ENCODE measurements at places on chromosomes 16 and 17.

GRCh38 chr17:64783556-64784352, 121.6 kb upstream of the SMURF2 start:
- peak overlapping the region; percentile 66 for H3K27ac ChIP-seq
- DNase-seq, result no peak
- H3K4me1 ChIP-seq, result peaks cover 17% of the 10 kb centered on the region
- peaks cover 7% of the 10 kb centered on the region for H3K36me3 ChIP-seq
- peaks cover 1% of the 10 kb centered on the region for H3K27me3 ChIP-seq

GRCh38 chr17:7572588-7573323, 6.7 kb upstream of the CD68 start:
- peak overlapping the region; percentile 100 for H3K27ac ChIP-seq
- peaks cover 54% of the 10 kb centered on the region for H3K4me1 ChIP-seq
- H3K36me3 ChIP-seq, result peaks cover 68% of the 10 kb centered on the region
- peak; percentile 100 for DNase-seq
- H3K27me3 ChIP-seq, result peaks cover 2% of the 10 kb centered on the region

DNA sequence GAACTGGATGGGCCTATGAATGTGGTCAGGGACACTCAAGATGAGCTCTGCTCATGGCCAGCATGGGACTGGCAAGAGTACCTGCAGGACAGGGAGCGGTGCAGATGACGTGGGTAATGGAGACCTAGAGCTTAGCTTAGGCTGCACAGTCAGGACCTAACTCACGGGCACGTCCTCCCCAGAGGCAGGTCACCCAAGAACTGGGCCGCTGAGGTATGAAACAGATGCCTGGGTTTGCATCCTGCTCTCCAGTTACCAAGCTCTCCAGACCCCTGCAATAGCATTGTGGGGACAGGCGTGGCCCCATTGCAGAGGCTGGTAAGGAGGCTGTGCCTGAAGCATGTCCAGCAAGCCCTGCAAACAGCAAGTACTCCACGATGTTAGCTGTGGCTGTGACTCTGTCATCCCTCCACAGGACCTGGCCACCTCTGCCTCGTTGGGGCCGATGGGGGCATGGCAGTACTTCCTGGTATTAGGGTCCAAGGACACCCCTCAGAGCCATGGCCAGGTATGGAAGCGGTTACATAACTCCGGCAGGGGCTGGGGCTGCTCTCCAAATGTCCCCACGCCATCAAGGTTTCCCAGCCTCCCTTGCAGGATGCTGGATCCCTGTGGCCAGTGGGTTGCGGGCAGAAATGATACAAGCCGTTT, 37.5 kb upstream of the RBFOX3 start:
- peaks cover 10% of the 10 kb centered on the region for H3K27me3 ChIP-seq
- DNase-seq, result no peak
- no peak overlapping the region for H3K4me3 ChIP-seq
- no peaks in the 10 kb centered on the region for H3K36me3 ChIP-seq
- no peaks in the 10 kb centered on the region for H3K4me1 ChIP-seq

GRCh38 chr17:16460796-16461605, 31.0 kb downstream of the LRRC75A start:
- peaks cover 5% of the 10 kb centered on the region for H3K36me3 ChIP-seq
- H3K27ac ChIP-seq, result no peak overlapping the region
- H3K27me3 ChIP-seq, result no peaks in the 10 kb centered on the region
- H3K4me3 ChIP-seq, result no peak overlapping the region
- no peak for DNase-seq
- no peaks in the 10 kb centered on the region for H3K4me1 ChIP-seq

DNA sequence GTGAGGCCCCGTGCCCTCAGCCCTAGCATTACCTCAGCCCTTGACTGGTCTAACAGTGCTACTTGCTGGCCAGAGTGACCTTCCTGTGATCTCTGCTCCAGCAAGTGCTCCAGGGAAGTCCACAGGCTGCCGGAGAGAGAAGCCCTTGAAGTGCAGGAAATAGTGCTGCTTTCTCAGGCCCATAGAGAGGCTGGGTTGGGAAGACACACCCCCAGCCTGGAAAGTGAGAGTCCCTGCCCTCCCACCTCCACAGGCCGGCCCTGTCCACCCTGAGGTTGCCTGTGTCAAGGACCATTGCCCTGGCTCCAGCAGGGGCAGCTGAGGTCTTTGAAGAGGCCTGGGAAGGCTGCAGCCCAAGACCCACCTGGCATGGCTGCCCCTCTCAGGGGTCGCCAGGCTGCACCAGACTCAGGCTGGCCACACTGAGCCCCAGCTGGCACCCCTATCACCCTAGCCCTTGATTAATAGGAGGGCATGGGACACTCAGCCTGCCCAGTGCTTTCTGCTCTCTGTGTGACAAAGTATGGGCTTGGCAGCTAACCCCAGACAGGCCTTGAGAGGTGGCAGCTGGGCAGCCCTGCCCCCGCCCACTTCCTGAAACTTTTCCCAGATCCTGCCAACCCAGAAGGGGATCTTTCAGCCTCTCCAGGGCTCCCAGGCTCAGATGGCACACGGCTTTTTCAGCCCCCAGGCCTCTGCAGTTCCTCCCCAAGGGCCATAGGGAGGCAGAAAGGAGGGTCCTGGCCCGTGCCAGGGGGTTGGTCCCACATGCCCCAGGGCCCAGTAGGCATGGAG, 21.7 kb downstream of the ATP6V0D1 start:
- H3K27me3 ChIP-seq, result no peaks in the 10 kb centered on the region
- no peak overlapping the region for H3K27ac ChIP-seq
- no peaks in the 10 kb centered on the region for H3K36me3 ChIP-seq

- peaks cover 41% of the 10 kb centered on the region for H3K4me1 ChIP-seq
- no peak for DNase-seq
- peaks cover 14% of the 10 kb centered on the region for H3K27me3 ChIP-seq
- H3K36me3 ChIP-seq, result peaks cover 13% of the 10 kb centered on the region
These were observed 10.1 kb downstream of the RIPOR1 start for GRCh38 chr16:67538666-67539101.

GRCh38 chr17:63458478-63458877, 12.4 kb upstream of the CYB561 start:
- no peaks in the 10 kb centered on the region for H3K36me3 ChIP-seq
- no peak overlapping the region for H3K4me3 ChIP-seq
- no peak overlapping the region for H3K27ac ChIP-seq
- H3K27me3 ChIP-seq, result peaks cover 23% of the 10 kb centered on the region
- no peaks in the 10 kb centered on the region for H3K4me1 ChIP-seq
- no peak for DNase-seq

- no peaks in the 10 kb centered on the region for H3K36me3 ChIP-seq
- no peak for DNase-seq
- no peak overlapping the region for H3K4me3 ChIP-seq
These were observed 91.6 kb downstream of the TNFRSF13B start for GRCh38 chr17:16880121-16880842.

DNA sequence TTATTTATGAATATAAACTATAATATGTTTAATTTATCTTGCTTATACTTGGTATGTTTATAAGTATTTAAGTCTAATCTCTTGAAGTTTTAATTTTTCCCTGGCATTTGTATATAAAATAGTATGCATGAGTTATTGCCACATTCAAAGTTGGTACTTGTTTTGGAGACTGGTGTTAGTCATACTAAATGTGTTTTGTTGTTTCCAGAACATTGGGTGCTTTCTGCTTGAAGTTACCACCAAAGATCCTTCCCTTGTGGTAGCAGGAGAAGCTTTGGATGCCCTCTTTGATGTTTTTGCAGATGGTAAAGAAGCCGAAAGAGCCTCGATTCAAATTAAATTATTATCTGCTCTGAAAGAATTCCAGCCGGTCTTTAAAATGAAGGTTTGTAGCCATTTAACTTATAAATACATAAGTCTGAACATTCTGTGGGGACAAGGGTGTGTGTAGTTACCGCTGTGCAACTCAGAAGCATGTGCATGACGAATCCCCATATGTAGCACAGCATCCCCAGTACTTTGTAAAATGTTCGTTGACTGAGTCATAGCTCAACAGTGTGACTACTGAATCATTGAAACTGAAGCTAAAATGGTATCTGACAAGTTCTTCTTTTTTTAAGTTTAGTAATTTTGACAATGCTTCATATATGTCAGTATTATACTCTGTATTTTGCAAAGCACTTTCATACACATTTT, 36.4 kb downstream of the HEATR3 start:
- H3K27me3 ChIP-seq, result no peaks in the 10 kb centered on the region
- no peak for DNase-seq
- peaks cover 18% of the 10 kb centered on the region for H3K4me1 ChIP-seq
- H3K4me3 ChIP-seq, result no peak overlapping the region
- H3K27ac ChIP-seq, result peak overlapping the region; percentile 75

- peaks cover 20% of the 10 kb centered on the region for H3K27me3 ChIP-seq
- H3K27ac ChIP-seq, result no peak overlapping the region
- no peak overlapping the region for H3K4me3 ChIP-seq
- no peaks in the 10 kb centered on the region for H3K36me3 ChIP-seq
- DNase-seq, result no peak
- H3K4me1 ChIP-seq, result peaks cover 11% of the 10 kb centered on the region
These were observed 23.8 kb downstream of the TBC1D3B start for GRCh38 chr17:36152639-36153120.

DNA sequence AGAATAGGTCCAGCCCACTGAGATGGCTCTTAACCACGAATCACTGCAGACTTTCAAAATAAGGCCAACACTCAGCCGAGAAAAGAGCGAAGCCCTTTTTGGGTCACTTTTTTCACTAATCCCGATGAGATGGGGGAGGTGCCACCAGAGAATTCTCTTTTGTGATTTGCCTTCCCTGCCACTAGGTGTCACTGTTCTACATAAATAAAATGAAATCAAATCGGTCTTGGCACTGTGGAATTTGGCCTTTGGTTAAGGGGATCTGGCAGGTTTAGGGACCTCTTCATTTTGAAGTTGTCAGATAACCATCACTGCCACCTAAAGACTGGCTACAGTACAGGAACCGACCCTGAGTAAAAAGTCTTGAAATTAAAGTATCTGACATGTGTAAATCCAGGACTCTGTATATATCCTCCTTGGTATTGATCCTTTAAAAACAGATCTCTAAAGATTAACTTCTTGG, 147.0 kb downstream of the HS3ST4 start:
- H3K27me3 ChIP-seq, result peaks cover 5% of the 10 kb centered on the region
- no peak overlapping the region for H3K27ac ChIP-seq
- DNase-seq, result peak; percentile 8
- H3K4me3 ChIP-seq, result no peak overlapping the region

DNA sequence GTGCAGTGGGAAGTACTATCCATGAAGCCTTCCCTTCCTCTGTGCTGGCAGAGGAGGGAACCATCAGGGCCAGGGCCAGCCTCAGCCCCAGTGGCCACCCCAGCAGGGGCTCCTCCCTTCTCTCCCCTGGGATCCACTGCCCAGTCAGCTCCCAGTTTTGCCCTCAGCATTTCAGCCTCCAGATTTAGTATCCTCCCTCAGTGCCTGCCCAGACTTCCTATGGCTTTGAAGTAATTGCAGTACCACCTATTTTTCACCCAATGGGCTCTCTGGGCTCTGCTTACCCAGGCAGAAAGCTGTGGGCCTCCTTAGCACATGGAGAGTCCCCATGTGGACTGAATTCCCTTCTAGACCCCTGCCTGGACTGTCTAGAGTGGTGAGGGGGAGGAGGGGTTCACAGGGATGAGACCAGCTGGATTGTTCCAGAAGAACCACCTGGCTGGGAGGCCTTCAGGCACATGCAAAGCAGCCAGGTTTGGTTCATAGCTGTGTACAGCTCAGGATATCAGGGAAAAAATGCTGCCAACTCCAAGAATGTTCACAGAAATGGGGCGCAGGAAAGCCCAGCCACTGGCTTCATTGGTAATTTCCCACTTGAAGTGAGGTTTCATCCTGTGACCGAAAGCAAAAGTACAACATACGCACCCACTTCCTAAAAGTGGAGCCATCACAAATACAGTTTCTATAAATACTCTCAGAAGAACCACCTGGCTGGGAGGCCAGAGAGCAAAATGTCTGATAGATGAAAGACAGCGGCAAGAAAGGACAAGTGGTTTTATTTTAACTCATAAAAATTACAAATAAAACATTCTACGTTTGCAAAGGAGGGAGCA, 15.2 kb upstream of the HERPUD1 start:
- no peaks in the 10 kb centered on the region for H3K27me3 ChIP-seq
- peak; percentile 43 for DNase-seq
- H3K36me3 ChIP-seq, result peaks cover 8% of the 10 kb centered on the region
- H3K4me3 ChIP-seq, result peak overlapping the region; percentile 71

DNA sequence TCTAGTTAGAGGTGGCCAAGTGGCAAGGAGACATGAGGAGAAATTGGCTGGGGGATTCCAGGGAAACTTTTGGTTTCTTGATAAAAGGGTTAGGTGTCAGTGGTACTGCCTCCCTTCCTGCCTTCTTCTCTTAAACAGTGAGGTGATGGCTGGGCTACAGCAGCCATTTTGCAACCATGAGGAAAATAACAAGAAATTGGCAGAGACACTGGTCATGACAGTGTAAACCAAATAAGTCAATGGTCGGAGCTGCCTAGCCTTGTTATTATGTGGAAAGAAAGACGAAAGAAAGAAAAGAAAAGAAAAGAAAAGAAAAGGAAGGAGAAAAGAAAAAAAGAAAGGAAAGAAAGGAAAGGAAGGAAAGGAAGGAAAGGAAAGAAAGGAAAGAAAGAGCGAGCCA, 63.9 kb downstream of the CPPED1 start:
- H3K4me3 ChIP-seq, result no peak overlapping the region
- DNase-seq, result no peak
- H3K27me3 ChIP-seq, result no peaks in the 10 kb centered on the region
- H3K4me1 ChIP-seq, result no peaks in the 10 kb centered on the region

DNA sequence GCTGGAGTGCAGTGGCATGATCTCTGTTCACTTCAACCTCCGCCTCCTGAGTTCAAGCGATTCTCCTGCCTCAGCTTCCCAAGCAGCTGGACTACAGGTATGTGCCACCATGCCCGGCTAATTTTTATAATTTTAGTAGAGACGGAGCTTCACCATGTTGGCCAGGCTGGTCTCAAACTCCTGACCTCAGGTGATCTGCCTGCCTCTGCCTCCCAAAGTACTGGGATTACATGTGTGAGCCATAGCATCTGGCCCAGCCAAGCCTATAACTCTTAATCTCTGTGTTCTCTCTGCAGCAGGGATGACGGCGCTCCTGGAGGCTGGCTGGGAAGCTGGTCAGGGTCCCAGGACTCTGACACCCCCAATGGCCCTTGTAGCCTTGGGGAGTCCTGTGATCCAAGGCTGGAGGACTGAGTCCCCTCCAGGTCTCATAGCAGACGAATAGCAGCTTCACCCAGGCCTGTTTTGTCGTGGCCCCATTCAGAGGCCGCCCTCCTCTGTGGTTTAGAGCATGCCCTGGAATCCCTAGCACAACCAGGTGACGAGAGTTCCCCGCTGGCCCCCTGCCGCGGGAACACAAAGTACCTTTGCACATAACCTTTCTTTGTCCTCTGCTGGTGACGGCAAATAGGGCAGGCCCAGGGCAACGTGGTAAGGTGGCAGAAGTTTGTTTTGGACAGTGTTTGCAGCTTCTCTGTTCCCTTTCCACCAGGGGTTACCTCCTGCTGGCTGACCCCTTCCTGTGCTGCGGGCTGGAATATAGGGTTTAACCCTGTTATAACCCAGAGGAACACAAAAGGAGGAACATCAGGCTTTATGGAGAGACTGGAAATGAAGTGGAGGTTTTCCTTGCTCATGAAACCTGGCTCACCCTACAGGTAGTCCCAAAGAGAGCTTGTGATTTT, 43.0 kb upstream of the TOB1 start:
- H3K27ac ChIP-seq, result no peak overlapping the region
- DNase-seq, result no peak
- peaks cover 44% of the 10 kb centered on the region for H3K4me1 ChIP-seq
- no peak overlapping the region for H3K4me3 ChIP-seq
- H3K36me3 ChIP-seq, result peaks cover 3% of the 10 kb centered on the region
